Caki2 (cell line): ENCODE measurements at places on chromosomes 2 and 18.
A peak's percentile ranks its signal among the peaks of the same experiment; 100 is the strongest.

DNA sequence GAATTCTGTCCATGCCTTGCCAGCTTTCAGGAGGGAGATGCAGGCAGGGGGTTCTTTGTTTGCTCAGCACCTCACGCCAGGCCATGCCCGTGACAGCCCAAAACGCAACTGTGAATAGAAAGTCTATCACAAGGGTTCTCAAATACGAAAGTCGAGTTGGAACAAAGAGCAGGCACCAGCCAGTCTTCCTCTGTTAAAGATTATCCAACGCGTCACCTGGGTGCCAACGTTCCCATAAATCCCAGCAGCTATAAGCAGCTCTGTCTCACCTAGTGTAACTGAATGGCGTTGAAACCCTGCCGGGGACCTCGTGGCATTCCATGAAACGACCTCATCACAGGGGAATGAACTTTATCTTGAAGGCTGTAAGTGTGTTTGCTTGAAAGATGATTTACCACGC lies 84.8 kb upstream of the GATA6 start:
- DNase-seq: peak; percentile 23

DNA sequence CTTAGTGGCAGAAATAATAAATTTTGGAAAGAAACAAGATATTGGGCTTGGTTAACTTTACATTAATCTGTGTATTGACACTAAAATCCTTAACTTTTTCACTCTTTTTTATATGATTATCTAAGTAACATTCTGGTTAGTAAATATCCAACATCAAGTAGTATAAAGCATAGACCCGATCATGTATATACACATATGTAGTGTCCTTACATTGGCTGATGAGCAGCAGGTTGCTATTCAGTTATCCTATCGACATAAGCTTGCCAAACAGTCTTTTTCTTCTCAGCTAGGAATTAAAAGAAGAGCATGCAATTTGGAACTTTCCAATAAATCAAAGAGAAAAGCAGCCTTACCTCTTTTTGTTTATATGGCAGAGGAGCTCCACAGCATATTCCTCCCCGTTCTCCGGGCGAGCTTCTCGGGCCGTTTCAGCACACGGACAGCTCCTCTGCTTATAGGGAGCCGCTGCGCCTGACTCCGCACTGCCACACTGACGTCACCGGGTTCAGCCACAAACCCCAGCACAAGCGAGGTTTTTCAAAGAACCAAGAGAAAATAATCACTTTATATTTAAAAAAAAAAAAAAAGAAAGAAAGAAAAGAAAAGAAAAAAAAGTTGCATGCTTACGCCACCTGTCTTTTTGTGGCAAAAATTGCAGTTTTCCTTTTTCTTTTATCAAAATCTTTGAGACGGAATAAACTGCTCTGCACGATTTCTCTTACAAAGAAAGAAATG lies at the start of gene SCG2:
TSS of gene SCG2 (minus strand) at position 430 of the 735 bp plus-strand sequence. CDS start 3,079 bp downstream, outside the sequence.
- peak; percentile 61 for DNase-seq

DNA sequence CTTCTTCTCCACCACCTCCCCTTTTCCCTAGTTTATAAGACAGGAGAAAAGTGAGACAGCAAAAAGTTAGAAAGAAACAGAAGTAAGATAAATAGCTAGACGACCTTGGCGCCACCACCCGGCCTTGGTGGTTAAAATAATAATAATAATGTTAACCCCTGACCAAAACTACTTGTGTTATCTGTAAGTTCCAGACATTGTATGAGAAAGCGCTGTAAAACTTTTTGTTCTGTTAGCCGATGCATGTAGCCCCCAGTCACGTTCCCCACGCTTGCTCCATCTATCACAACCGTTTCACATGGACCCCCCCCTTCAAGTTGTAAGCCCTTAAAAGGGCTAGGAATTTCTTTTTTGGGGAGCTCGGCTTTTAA lies 1.5 kb upstream of the BUB1 start:
- DNase-seq: peak; percentile 78

DNA sequence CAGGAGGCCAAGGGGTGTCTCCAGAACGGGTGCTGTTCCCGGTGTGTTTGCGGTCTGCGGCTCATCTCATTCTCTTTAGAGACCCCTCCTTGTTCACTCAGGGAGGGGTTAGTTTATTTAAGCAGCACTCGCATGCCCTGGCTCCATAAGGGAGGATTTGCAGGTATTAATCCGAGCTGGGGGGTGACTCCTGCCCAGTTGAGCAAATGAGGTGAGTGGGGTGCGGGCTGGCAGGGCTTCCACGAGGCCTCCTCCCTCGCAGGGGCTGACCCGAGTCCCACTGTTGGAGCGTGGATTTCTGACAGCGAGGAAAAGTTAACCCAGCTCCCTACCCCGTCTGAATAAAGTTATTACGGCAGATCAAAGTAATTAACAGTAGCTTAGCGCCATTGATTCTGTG lies 371.8 kb upstream of the SALL3 start:
- DNase-seq: no peak

- DNase-seq: peak; percentile 14
These were observed 40.0 kb upstream of the LAPTM4A start for GRCh38 chr2:20091305-20091991.

GRCh38 chr18:75049455-75049789 lies 159.5 kb downstream of the PTGR3 start:
- DNase-seq: no peak

GRCh38 chr2:41283079-41283775 lies 764.6 kb upstream of the PKDCC start:
- DNase-seq: no peak

GRCh38 chr2:47631792-47632398 lies 151.1 kb upstream of the MSH6 start:
- peak; percentile 83 for DNase-seq

DNA sequence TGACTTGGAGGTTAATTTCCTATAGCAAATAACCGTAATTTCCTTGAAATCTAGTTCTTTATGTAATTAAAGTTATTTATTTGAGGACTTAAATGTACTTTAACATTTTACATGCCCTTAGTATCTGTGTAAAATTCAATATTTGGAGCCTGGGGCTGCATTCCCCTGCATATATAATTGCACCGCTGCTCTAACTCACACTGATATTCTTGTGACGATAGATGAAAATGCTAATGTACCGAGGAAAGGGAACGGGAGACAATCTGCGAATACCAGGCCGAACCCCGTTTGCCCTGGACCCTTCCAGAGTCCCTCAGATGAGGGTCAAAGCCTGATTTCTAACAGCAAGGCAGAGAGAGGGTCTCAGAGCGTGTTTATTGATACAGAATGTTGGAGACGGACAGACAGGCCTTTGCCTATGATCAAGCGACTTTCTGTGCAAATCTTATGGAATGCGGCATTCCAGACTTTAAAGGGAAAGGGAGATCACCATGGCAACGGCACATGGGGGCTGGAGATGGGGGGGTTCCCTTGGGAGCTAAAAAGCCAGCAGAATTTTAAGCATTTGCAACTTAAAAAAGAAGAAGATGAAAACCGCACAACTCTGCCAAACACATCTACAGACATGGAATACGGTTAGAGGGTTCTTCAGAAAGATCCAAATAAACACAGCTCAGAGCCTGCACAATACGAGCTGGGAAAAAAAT lies 57.6 kb upstream of the TWIST2 start:
- DNase-seq: no peak

DNA sequence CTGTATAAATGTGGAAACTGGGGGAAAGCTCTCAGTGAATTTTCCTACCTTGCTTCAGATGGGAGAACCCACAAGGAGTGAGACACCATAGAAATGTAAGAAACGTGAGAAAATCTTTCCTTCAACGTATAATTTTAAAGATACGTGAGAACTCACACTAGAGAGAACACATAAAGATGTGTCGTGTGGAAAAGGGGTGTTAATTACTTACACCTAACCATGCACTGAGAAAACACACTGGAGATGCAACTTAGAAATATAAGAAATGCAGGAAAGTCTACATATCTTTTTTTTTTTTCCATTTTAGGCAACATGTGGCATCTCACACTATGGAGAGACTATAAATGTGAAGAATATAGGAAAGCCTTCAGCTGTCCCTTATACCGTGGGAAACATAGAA lies 352.9 kb upstream of the NETO1 start:
- DNase-seq: no peak

DNA sequence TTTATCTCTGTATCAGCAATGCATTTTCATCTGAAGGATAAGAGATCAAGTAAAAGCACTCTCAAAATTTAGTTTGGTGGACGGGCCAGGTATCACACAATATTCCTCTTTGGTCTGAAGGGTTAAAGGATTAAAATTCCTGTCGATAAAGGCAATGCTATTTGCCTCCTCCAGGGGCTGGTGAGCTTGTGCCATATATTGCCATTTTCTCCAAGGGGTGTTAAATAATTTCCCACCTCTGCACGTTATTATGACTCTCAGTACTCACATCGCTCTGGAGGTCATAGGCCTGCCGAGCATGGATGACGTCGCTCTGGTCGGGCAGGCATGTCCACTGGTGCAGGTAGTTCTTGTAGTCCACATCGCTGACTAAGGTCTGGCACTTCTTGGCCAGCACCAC lies 94.2 kb downstream of the NEB start:
- DNase-seq: no peak

- DNase-seq: no peak
These were observed 142.8 kb downstream of the LPIN1 start for GRCh38 chr2:11889101-11889850.

DNA sequence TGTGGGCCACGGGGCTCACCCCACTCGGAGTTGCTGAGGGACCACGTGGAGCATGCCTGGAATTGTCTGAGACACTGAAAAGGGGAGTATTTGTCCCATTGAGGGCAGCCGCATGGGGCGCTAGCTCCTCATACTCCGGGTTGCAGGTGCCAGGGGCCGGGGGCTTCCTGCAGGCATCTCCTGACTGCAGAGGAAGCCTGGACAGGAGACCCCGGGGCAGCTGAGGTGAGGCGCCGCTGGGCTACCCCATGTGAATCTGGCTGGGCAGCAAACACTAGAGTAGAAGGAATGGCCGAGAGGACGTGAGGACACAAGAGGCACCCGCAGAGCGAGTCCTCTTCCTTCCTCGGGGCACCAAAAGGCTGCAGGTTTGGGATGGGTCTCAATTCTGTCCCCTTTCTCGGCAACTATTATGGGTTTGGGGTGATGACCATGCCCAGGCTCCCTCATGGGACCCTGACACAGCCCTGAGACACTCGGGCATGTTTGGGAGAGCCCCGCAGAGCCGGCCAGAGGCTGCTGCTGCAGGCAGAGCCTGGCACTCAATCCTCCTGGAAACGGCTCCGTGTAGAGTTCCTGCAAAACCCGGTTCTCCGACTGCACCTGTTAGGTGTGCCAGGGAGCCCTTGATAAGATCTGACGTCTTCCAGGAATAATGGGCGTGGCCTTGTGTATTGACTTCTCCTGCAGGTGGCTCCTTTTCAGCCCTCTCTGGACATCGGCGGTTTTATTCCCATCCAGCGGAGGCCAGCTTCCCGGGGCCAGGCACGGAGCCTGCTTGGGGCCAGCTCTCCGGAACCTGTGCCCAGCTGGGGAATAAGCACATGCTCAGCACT lies 77.0 kb downstream of the CTIF start:
- DNase-seq: no peak

- no peak for DNase-seq
These were observed 77.2 kb downstream of the C1D start for GRCh38 chr2:67985586-67985985.

DNA sequence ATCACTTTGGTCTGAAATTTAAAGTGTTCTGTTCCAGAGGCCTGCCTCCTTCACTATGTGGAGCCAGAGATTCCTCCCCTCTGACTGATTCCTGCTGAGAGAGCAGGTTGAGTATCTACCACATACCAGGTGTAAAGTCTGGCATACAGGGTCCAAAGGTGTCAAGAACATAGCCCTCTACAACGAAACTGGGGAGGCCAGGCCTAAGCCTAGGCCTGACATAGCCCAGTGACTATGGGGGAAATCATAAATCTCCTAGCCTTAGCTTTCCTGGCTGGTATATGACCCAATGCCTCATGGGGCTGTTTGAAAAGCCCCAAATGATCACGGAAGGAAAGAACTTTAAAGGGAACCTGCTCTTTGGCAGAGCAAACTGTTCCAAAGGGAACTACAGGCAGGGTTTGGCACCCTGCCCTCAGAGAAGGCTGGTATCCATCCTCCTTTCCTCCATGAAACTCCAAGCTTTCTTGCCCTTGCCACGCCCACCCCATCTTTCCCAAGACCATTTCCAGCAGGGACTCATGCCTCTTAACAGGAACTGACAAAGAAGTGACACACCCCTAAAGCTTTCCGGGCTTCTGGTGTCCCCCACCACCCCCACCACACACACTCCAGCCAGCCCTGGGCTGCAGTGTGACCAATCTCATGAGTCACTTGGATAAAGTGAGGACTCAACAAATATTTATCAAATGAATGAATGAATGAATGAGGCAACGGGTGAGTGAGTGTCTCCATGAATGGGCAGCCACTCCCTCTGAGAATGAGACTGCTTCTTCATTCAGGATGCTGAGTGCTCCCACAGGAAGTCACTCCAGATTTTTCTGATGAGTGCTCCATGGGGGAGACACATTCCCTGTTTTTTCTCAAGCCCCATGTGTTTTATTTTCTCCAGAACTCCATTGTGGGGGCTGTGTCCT lies 114.5 kb upstream of the STPG4 start:
- peak; percentile 94 for DNase-seq

- DNase-seq: no peak
These were observed 58.4 kb upstream of the NT5C1B start for GRCh38 chr2:18647731-18648130.

DNA sequence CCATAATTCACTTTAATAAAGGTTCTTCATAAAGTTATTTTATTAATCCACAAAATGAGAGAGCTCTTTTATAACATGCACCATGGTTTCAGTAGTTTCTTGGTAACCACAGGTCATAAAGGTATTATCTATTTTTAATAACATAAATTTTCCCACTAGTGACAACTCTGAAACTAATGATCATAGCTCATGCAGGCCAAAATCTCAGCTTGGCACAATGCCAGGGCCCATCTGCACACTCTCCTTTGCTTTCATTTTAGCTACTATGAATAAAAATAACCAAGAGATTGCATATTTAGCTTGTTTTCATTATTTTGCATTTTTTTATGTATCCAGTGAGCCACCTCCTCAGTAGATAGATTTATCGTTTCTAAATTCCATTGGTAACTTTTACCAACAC lies 691.8 kb upstream of the CHAC2 start:
- no peak for DNase-seq

GRCh38 chr2:11056614-11057013 lies 98.7 kb upstream of the SLC66A3 start:
- peak; percentile 80 for DNase-seq

GRCh38 chr18:79229431-79229830 lies 160.2 kb downstream of the ATP9B start:
- DNase-seq: no peak

GRCh38 chr2:222120933-222121332 lies 177.9 kb downstream of the PAX3 start:
- DNase-seq: no peak

DNA sequence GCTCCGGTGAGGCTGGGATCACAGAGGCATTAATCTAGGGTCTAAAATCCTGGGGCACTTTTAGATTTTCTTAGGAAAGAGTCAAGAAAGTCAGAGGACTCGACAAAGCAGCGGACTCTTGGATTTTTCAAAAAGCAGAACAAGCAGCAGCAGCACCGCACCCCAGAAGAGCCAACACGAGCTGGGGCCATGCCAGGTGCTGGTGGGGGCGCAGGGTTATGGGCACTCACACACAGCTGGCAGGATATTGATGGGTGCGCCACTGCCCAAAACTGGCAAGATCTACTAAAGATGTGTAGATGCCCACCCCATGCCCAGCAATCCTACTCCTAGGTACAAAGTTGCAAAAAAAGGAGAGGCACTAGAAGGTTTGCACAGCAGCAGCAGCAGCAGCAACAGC lies 33.9 kb upstream of the SEMA4C start:
- no peak for DNase-seq

GRCh38 chr2:182866461-182867406 lies at the start of gene FRZB:
TSS of gene FRZB (minus strand) at chr2:182866637. CDS start at chr2:182866552, 85 bp downstream.
- no peak for DNase-seq
